HT1080 (cell line): ENCODE measurements at places on chromosomes 2 and 18. TPM values are rescaled to one million over a fixed set of nuclear protein-coding genes. Genes with fewer than 3 reads are reported as not detected.

RAB6C gene
- not detected in 2 replicates for total RNA-seq

DNA sequence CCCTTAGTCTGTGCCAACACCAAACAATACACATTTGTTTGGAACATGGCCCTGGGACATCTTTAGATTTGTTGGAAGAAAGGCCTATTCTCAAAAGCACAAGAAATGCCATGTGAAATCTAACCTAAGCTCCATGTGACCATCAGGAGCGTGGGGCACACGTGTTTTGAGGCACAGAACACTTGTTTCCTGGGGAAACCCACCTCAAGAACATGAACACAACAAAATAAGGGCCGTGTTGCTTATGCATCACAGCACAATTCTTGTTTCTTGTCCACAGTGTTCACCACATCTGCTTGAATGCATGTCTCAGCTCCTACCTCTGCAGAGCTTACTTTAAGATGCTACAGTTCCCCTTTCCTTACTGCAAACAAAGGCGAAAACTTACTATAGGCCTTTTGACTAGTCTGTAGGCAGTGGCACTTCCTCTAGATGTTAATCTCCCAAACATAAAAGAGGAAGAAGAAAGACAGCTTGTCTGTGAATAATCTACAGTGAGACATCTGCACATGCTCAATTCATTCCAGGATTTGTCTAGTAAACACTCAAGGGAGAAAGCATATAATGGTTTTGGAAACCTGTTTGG is 165.0 kb downstream of the ANKRD44 start:
- DNase-seq = no peak

- no peak for DNase-seq
These were observed 183.9 kb downstream of the NBAS start for GRCh38 chr2:15377202-15377601.

GRCh38 chr2:97957432-97958183 is 38.1 kb downstream of the TMEM131 start:
- no peak for DNase-seq

- no peak for DNase-seq
These were observed 213.6 kb upstream of the FAM98A start for GRCh38 chr2:33812707-33813106.
